ENCODE measurements at places on chromosomes 3 and 15.

DNA sequence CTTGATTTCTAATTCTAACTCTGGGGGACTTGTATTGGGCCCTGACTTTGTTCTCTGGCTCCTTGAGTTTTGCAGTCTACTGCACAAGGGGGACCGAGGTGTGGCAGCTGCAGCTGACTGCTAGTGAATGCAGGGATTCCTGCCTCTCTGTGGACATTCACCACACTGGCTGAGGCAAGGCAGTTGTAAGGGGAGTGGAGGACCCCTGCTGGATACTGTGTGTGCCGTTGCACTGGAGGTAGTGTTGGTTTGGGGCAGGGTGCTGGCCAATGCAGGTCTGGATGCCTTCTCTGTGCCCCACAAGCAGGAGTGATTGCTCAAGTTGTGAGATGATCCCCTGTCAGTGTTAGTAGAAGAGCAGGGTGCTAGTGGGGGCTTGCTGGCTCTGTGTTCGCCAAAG, 626.1 kb downstream of the SQOR start:
- no peak overlapping the region for H3K4me3 ChIP-seq
- no peaks in the 10 kb centered on the region for H3K36me3 ChIP-seq
- DNase-seq = no peak
- H3K4me1 ChIP-seq = no peaks in the 10 kb centered on the region

DNA sequence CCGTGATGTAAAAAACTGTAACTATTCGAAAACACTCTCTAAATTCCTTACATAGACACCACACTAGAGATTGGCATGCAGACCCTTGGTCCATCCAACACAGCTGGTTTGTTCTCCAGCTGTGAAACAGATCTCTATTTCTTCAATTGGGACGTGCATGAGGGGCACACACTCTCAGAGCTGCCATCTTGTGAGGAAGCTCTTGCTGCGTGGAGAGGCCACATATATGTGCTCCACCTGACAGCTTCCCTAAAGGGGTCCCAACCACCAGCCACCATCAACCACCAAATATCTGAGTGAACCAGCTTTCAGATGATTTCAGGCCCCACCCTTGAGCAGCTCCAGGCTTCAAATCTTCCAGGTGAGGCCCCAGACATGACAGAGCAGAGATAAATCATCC, 25.6 kb downstream of the SSUH2 start:
- H3K27ac ChIP-seq = no peak overlapping the region
- no peak overlapping the region for H3K4me3 ChIP-seq

- H3K4me3 ChIP-seq = no peak overlapping the region
- H3K27me3 ChIP-seq = no peaks in the 10 kb centered on the region
- peak; percentile 54 for DNase-seq
These were observed 9.5 kb downstream of the ZBTB47 start for GRCh38 chr3:42662813-42663535.

DNA sequence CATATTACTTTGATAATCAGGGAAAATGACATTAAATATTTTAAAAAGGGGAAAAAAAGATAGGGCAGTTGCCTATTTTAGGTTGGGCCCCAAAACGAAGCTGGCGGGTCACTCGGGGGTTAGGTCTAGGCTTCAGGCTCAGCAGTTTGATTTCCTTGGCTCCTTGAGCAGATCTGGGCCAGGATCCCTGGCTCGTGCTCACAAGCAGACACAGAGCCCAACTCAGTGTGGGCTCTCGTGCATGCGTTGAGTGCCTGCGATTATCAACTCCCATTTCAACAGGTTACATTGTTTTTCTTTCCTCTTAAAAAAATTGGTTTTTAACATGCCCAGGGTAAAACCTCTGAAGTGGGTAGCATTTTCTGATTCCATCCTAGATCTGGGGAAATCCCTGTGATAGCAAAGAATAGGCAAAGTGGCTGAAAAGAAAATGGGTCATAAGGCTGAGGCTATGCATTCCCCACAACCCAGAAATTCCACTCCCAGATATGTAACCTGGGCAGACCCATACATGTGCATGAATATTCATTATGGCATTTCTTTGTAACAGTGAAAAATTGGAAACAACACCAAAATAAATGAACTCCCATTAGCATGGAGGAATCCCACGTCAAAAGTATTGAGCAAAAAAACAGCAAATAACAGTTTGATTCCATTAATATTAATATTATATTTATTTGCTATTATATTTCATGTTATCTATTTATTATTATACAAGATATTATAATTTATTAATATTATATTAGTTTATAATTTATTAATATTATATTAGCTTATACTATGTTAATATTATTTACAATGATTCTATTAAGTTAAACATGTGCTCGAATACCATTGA, 27.8 kb downstream of the FAM43A start:
- DNase-seq = no peak
- H3K4me1 ChIP-seq = no peaks in the 10 kb centered on the region
- no peak overlapping the region for H3K4me3 ChIP-seq
- no peaks in the 10 kb centered on the region for H3K36me3 ChIP-seq
- no peak overlapping the region for H3K27ac ChIP-seq

DNA sequence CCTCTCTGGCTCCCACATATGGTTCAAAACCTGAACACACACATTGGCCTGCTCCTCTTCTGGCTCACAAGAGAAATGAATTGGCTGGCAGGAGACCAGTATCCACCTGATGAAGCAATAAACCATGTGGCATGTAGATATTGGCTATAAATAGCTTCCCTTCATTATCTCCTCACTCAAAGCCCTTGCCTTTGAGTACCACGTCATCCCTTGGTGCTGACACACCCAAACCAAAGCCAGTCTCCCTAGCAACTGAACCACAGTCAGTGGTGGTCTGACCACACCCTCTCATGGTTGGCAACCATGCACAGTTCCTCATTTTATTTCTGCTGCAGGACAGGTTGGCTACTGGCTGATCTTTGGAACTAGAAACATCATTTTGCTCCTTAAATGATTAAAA, 98.8 kb downstream of the ZNF621 start:
- no peak overlapping the region for H3K27ac ChIP-seq
- H3K4me3 ChIP-seq = no peak overlapping the region
- H3K27me3 ChIP-seq = no peaks in the 10 kb centered on the region
- no peaks in the 10 kb centered on the region for H3K4me1 ChIP-seq
- no peaks in the 10 kb centered on the region for H3K36me3 ChIP-seq

- H3K36me3 ChIP-seq = no peaks in the 10 kb centered on the region
- no peak for DNase-seq
- no peaks in the 10 kb centered on the region for H3K4me1 ChIP-seq
- H3K27me3 ChIP-seq = no peaks in the 10 kb centered on the region
- no peak overlapping the region for H3K27ac ChIP-seq
These were observed 5.0 kb downstream of the CD47 start for GRCh38 chr3:108085810-108086350.

- no peak overlapping the region for H3K27ac ChIP-seq
- no peaks in the 10 kb centered on the region for H3K36me3 ChIP-seq
- no peak overlapping the region for H3K4me3 ChIP-seq
- no peaks in the 10 kb centered on the region for H3K27me3 ChIP-seq
- DNase-seq = no peak
These were observed 326.4 kb upstream of the TRIM42 start for GRCh38 chr3:140351466-140351865.

DNA sequence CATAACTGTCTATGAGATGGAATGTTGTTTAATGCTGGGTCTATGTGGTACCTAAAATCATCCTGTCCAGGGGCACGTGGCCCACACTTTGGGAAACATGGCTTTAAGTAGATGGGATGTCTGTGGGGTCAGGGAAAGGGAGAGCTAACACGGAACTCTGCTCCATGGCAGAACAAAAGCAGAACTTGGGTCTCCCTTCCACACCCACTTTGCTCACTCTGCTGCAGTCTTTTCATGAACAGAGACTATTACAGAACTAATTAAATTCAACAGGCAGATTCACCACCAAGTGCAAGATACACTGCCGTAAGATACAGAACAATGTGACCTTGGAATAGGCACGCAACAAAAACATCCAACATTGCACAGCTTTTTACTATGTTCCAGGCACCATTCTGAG, 28.2 kb downstream of the POPDC2 start:
- H3K36me3 ChIP-seq = no peaks in the 10 kb centered on the region
- peak overlapping the region; percentile 85 for H3K27ac ChIP-seq
- H3K4me3 ChIP-seq = no peak overlapping the region
- H3K4me1 ChIP-seq = peaks cover 52% of the 10 kb centered on the region
- H3K27me3 ChIP-seq = no peaks in the 10 kb centered on the region
- DNase-seq = no peak

- H3K27ac ChIP-seq = no peak overlapping the region
- DNase-seq = no peak
- H3K4me1 ChIP-seq = no peaks in the 10 kb centered on the region
- no peaks in the 10 kb centered on the region for H3K36me3 ChIP-seq
These were observed 43.7 kb downstream of the LRRC49 start for GRCh38 chr15:70936326-70936725.

GRCh38 chr15:51846463-51847230, 17.2 kb downstream of the TMOD3 start:
- peak overlapping the region; percentile 54 for H3K27ac ChIP-seq
- peaks cover 6% of the 10 kb centered on the region for H3K4me1 ChIP-seq
- DNase-seq = no peak

GRCh38 chr3:134302674-134303073, 52.0 kb upstream of the RYK start:
- no peak overlapping the region for H3K27ac ChIP-seq
- no peak for DNase-seq

DNA sequence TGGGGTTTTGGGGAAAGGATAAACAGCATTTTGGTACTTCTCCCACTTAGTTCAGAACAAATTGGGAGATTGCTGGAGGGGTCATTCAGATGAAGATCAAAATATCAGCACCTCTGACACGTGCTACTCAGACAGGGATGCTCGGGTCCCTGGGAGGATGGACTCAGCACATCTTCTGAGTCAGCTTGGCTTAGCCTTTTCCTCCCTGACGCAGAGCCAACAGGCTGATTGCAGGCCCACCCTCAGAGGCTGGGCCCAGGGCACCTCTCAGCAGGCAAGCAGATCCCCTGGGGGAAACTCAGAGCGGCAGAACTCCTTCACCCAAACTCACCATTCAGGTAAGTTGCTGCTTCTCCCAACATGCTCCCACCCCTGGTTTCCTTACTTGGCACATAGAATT, 304.9 kb downstream of the TLE3 start:
- no peak overlapping the region for H3K27ac ChIP-seq
- no peak for DNase-seq
- H3K27me3 ChIP-seq = no peaks in the 10 kb centered on the region
- no peak overlapping the region for H3K4me3 ChIP-seq

GRCh38 chr15:48968066-48968465, 4.3 kb upstream of the SHC4 start:
- no peaks in the 10 kb centered on the region for H3K27me3 ChIP-seq
- peaks cover 17% of the 10 kb centered on the region for H3K4me1 ChIP-seq
- no peak for DNase-seq
- H3K36me3 ChIP-seq = no peaks in the 10 kb centered on the region

DNA sequence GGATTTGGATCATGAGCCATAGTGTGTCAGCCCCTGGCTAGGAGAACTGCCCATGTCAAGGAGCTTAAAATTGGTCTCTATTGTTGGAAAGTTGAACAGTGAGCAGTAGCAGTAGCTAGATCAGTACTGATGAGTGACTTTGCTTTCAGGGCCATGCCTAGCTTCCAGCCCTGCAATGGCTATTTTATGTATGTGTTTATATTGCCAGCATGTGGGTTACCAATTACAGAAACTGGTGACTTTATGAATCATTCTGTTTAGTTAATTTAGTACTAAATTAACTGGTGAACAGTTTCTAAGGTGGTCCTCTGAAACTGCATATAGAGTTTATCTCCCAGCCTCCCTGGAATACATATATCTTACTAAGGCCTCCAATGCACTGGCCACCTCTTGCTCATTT, 908.1 kb upstream of the ALCAM start:
- H3K27ac ChIP-seq = no peak overlapping the region
- no peaks in the 10 kb centered on the region for H3K36me3 ChIP-seq
- H3K27me3 ChIP-seq = no peaks in the 10 kb centered on the region

DNA sequence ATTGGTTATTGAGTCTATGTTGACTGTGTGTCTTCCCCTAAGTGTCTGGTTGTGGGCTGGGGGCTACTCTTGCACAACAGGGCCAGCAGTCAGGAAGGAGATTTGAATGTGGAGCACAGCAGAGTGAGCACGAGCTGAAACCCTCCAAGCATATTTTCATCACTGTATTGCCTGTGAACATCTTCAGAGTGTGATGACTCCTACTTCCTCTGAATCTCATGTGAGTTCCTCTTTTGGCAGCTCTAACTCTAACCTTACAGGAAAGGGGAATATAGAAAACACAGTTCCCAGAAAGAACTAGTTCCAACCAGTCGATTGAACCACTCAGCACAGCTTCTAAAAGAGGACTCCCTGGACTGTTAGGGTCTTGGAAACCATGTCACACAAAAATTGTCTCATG, 211.6 kb downstream of the RAP2B start:
- H3K4me1 ChIP-seq = no peaks in the 10 kb centered on the region
- no peak for DNase-seq
- no peaks in the 10 kb centered on the region for H3K27me3 ChIP-seq
- no peak overlapping the region for H3K27ac ChIP-seq
- no peaks in the 10 kb centered on the region for H3K36me3 ChIP-seq
- H3K4me3 ChIP-seq = no peak overlapping the region

- DNase-seq = no peak
- H3K4me3 ChIP-seq = no peak overlapping the region
- H3K27me3 ChIP-seq = no peaks in the 10 kb centered on the region
- peaks cover 14% of the 10 kb centered on the region for H3K4me1 ChIP-seq
- H3K36me3 ChIP-seq = no peaks in the 10 kb centered on the region
- H3K27ac ChIP-seq = peak overlapping the region; percentile 46
These were observed 29.6 kb upstream of the ADAMTS7 start for GRCh38 chr15:78840661-78841375.

GRCh38 chr3:50533316-50533715, 29.9 kb upstream of the CACNA2D2 start:
- H3K4me3 ChIP-seq = no peak overlapping the region
- no peaks in the 10 kb centered on the region for H3K36me3 ChIP-seq
- H3K27me3 ChIP-seq = no peaks in the 10 kb centered on the region
- no peak overlapping the region for H3K27ac ChIP-seq
- DNase-seq = no peak
- no peaks in the 10 kb centered on the region for H3K4me1 ChIP-seq

GRCh38 chr15:58346361-58346760, 85.4 kb upstream of the LIPC start:
- no peak overlapping the region for H3K27ac ChIP-seq
- no peaks in the 10 kb centered on the region for H3K36me3 ChIP-seq
- H3K4me3 ChIP-seq = no peak overlapping the region
- H3K27me3 ChIP-seq = no peaks in the 10 kb centered on the region
- H3K4me1 ChIP-seq = no peaks in the 10 kb centered on the region
- DNase-seq = no peak

DNA sequence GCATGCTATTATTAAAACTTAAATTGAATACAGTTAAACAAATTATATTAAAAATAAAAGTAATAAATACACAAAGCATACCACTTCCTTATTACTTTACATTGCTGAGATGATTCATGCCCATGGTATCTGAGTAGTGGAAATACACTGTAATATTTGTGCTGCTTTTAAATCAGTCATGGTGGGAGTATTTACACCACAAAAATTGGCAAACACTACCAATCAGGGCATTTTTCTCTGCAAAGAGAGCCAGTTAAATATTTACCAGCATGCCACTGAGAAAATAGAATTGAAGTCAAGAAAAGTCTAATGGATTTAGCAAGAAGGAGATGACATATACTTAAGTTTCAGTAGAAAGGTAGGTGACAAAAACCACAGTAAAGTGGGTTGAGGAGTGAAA, 19.6 kb downstream of the PPARG start:
- no peaks in the 10 kb centered on the region for H3K36me3 ChIP-seq
- H3K4me3 ChIP-seq = no peak overlapping the region
- no peak for DNase-seq
- no peaks in the 10 kb centered on the region for H3K4me1 ChIP-seq

- no peak overlapping the region for H3K4me3 ChIP-seq
- H3K27ac ChIP-seq = no peak overlapping the region
These were observed 172.0 kb downstream of the MTHFS start for GRCh38 chr15:79724804-79725203.

Data from ascending aorta (tissue), 2 donors.